Stimulated activated CD4-positive, alpha-beta T cell treated with anti-CD3 and anti-CD28 coated beads, Interleukin-15, amount 100 ng/mL, for 1 hour (primary cell): ENCODE measurements at places on chromosomes 4 and X.

- no peak for DNase-seq
Observed at GRCh38 chrX:23845351-23845817, 62.4 kb downstream of the APOO start.

GRCh38 chr4:700587-701264, 4.9 kb upstream of the PCGF3 start:
- no peak for DNase-seq

DNA sequence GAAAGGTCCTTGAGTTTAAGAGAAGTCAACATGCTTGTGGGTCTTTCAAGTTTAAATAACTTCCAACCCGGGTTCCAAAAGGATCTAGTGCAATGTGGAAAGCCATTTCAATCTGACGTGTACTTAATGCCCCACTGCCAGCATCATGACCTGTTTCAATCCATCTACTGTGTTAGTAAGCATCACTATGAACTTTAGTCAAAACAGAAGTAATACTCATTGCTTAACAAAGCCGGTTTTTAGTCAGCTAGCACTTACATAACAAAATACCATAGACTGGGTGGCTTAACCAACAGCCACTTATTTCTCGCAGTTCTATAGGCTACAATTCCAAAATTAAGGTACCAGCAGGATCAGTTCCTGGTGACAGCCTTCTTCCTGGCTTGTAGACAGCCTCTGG, 677.5 kb downstream of the DMD start:
- no peak for DNase-seq

DNA sequence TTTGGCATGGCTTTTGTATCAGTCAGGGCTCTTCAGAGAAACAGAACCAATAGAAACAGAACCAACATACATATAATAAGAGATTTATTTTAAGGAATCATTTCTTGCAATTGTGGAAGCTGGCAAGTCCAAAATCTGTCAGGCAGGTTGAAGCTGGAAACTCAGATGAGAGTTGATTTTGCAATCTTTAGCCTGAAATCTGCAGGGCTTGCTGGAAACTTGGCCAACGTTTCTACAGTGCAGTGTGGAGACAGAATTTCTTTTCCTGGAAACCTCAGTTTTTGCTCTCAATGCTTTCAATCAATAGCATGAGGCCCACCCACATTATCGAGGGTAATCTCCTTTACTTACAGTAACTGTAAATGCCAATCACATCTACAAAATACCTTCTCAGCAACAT, 45.4 kb downstream of the COMMD8 start:
- DNase-seq = no peak

- no peak for DNase-seq
Observed at GRCh38 chr4:67167849-67168248, 377.5 kb downstream of the CENPC start.

- DNase-seq = no peak
Observed at GRCh38 chr4:56764223-56764622, 57.3 kb downstream of the SPINK2 start.

- DNase-seq = no peak
Observed at GRCh38 chrX:30992381-30992904, 79.4 kb downstream of the FTHL17 start.

GRCh38 chr4:18689308-18690115, 668.0 kb upstream of the LCORL start:
- no peak for DNase-seq

DNA sequence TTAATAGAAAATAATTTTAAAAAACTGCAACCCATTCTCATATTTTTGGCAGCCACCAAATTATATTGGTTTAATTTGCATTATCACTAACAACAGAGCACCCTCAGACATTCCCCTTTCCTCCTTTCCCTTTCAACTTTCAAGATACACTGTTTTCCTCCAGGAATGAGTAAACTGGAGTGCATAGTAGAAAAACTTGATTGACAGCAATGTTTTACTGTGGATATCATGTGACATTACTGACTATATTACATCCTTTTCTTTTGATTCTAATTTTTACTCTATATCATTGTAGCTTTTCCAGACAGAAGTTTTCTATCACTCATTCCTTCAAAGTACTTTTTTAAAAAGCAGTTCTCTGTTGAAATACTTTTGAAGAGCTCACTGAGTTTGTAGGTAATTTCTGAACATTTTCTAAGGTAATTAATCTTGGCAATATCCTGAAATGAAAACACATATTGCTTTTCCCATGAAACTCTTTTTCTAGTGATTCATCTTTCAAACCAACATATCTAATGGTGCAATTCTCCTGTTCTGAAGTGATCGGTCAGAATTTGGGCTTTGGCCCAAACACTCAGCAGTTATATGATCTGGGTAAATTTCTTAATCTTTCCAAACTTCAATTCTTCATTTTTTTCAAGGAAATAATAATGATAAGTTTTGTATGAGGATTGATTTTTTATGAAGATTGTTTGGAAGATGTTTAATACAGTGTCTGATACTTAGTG, 920.4 kb upstream of the EPHA5 start:
- DNase-seq = no peak

DNA sequence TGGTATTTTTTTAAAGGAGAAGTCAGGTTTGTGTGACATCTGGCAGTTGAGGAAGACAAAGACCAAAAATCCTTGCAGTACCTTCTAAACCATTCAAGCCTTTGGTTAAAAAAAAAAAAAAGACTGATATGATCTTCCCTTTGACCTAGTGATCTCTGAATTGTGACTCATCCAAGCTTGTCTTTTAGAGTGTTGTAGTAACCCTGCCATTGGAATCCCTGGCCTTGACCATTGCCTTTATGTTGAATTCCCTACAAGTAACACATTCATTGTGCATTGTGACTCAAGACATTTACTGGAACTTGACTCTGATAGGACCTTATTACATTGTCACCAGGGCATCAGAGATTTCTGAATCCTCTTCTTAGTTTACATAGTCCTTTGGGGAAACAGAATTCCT, 1469.0 kb downstream of the TECRL start:
- no peak for DNase-seq

- DNase-seq = no peak
Observed at GRCh38 chr4:162497564-162498167, 333.9 kb upstream of the FSTL5 start.

DNA sequence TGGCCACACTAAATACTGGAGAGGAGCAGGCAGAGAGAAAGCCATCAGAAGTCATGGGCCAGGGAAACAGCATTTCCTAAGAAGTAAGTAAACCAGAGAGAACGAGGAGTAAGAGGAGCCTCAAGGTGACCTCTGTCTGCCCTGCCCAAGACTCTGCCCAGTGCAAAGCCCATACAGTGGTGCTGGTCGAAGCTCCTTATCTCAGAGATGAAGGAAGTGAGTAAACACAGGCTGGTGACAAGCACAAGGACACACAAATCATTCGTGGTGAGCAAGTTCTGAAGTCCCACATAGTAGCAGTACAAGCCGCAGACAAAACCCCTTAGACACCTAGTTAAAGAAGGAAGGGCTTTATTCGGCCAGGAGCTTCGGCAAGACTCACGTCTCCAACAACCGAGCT, 62.7 kb downstream of the DCTD start:
- no peak for DNase-seq

DNA sequence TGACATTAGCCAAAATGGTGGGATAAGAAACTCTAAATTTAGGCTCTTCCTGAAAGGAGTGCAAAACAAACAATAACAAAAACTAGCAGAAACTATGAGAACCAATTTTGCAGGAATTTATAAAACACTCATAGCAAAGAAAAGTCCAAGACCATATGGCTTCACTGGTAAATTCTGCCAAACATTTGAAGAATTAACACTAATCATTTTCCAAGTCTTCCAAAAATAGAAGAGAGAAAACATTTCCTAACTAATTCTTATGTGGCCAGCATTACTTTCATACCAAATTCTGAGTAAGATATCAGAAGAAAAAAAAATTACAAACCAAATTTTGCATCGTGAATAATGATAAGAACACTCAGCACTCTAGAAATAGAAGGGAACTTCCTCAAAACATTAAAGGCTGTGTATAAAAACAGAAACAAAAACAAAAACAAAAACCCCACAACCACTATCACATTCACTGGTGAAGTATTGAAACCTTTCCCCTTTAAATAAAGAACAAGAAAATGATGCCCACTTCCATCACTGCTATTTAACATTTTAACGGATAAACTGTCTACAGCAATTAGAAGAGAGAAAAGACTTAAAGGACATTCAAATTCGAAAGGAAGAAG, 524.3 kb upstream of the GALNTL6 start:
- DNase-seq = no peak

DNA sequence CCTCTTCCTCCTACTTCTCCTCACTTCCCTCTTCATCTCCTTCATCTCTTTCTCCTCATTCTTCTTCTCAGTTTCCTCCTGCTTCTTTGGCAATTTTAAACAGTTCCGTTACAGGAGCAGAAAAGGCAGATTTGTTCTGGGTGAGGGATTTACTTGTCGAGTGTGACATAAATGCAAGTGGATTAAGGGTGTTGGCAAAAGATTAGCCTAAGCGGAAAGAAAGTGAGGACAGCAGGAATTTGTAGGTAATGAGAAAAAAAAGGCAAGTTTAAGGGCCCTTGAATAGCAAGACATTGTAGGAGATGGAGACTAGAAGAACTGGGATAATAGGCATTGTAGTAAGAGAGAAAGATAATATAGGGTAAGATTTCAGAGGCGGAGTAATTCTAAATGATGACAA, 841.6 kb downstream of the RAPGEF2 start:
- DNase-seq = no peak

DNA sequence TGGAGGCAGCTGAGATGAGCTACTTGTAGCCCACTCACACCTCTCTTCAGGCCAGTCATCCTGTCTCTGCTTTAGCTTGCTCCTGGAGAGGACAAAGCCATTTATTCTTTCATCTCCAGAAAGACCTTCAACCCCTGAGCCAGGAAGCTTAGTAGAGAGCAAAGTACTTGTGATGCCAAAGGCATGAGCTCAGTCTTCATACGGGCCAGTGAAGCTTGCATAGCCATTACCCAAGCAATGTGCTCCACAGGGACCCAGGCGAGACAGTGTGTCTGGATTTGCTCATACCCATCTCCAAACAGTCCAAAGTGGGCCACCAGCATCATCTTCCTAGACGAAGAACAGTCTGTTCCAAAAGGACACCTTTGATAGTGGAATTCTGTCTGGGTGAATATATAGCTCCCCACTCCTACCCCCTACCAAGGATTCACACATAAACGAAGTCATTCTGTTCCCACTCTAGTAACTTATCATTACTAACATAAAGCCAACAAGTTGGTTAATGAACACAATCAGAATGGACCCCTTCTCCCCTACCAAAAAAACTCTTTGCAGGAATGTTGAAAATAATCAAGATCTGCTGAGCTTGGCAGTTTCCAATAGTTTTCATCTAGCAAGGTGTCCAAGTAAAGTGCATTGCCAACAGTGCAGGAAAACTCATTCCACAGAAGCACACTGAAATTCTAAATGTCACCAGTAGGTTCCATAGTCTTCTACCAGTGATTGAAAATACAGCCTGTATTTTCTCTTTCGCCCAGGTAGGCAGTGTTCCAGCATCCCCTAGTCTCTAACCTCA, 6.7 kb downstream of the TNMD start:
- no peak for DNase-seq

DNA sequence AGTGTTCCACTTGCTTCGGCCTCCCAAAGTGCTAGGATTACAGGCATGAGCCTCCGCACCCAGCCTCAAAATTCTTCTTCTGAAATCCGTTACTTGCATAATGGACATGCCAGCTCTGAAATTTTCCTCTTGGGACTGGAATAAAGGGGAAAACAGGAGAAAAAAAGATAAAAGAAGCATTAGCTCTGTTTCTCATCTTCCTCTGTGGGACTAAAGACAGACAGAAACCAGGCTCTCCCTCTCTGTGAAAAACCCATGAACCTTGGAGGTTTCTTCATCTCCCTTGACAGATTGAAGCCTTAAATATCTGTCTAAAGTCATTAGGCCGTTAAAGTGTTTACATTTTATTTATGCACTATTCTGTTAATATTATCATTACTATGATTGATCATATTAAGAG, 19.4 kb upstream of the PRSS12 start:
- DNase-seq = no peak

GRCh38 chr4:124833831-124834505, 121.4 kb upstream of the ANKRD50 start:
- no peak for DNase-seq

GRCh38 chr4:68209003-68209402, 36.5 kb downstream of the TMPRSS11B start:
- no peak for DNase-seq

DNA sequence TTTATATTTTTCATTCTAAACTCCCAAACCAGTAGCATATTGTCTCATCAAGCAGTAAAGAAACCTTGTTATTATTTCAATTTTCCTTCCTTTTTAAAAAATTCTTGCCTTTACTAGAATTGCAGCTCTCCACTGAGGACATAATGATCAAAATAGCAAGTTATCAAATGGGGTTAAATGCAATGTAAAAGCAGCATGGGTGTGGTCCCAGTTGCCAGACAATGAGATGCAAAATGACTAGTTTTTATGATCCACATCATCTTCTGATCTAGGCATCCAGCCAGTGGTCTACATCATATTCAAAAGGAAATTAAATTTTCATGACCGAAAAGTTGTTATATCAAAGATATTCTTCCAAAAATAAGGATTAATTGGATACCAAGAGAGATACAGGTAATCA, 427.9 kb upstream of the SMIM31 start:
- no peak for DNase-seq

DNA sequence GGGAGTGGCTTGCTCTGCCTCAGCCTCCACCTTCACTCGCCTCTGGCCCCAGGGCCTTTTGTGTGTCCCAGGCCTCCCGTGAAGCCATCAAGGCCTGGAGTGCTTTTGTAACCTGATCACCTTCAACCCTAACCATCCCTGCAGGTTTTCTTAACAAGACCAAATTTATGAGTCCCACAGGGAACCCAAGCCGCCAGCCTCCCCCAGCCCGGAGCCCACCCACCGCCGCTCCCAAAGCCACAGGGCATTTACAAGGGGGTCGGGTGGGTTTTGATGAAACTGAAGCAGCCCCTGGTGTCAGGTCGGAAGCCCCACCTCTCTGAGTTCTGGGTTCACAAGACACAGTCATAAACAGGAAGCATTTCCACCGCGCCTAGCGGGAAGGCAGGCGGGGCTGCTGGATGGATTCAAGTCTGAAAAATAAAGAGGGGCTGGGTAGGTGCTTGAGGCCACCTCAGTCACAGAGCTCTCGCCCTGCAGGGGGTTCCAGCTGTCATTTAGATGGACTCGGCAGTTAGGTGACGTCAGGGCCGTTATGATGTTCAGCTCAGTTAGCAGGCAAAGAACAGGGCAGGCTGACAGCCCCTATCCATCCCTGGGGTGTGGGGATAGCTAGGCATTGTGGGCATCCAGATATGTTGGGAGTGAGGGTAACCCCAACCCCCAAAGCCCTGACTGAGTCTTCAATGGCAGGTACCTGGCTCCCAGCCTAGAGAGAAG, 128.5 kb downstream of the BCOR start:
- no peak for DNase-seq

- DNase-seq = no peak
Observed at GRCh38 chrX:148314876-148315275, 185.5 kb upstream of the AFF2 start.
